Stimulated activated CD4-positive, alpha-beta T cell treated with anti-CD3 and anti-CD28 coated beads, Interleukin-15, amount 100 ng/mL, for 48 hours (primary cell): ENCODE measurements at places on chromosomes 6 and 20.

- no peak for DNase-seq
These were observed 9.3 kb downstream of the TRAPPC3L start for GRCh38 chr6:116536216-116536621.

DNA sequence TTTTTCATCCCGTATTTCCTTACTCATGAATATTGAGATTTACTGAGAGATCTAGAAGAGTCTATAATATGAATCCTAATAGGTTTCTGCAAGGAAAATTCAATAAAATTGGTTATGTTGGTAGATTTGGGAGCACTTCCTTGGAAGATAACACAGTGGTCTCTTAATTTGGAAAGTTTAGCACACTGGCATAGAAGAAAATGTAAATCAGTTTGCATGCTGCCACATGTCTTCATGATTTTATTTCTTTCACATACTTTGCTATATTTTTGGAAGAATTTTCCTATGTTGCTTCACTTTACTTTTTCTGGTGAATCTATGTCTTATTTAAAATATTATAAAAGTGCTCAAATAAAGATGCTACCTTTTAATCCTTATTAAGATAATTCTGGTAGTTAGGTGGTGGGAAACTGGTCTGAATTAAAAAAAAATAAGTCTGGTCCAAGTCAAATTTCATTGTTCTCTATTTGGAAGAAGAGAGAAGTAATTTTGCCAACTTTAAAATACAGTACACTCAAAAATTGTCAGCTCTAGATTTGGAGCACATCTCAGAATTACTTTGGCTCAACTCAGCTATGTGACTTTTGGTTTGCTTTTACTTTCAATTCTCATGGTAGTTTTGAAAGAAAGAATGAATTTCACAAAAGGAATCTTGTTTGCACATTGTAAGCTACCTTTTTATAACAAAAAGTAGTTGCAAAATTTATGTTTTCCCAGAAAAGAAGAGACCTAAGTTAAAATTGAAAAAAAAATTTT lies 197.3 kb downstream of the CENPW start:
- no peak for DNase-seq

DNA sequence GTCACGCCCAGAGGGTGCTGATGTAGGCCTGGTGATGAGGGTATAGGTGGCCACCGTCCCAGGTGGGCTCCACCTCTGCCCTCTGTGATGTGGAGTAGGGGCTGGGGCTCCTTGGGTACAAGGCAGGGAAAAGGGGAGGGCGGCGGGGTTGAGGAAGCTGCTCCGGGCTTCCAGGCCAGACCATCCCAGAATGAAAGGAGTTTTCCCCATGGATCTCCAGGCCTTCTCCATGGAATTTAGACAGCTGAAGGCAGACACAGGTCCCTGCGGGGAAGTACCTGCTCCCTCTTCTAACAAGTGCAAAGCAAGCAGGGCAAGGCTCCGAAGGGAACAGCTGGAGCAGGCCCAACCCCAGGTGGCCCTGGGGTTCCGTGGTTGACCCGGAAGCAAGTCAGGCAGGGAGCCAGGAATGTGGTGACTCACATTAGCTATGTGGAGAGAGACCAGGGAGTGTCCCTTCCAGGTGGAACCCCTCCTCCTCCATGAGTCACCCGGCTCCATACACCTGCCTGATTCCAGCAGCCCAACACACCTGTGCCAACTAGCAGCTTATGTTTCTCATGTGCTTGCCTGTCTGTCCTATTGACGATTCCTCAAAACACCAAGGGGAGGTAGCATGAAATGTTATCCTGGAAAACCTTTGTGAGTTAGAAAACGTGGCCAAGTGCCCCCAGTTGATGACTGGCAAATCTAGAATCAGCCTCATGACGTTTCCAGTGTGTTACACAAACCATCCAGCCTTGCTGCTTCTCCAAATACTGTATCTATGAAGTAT lies 59.7 kb upstream of the SNX9 start:
- no peak for DNase-seq

GRCh38 chr6:73285674-73286283 lies 22.8 kb upstream of the KHDC1 start:
- no peak for DNase-seq

DNA sequence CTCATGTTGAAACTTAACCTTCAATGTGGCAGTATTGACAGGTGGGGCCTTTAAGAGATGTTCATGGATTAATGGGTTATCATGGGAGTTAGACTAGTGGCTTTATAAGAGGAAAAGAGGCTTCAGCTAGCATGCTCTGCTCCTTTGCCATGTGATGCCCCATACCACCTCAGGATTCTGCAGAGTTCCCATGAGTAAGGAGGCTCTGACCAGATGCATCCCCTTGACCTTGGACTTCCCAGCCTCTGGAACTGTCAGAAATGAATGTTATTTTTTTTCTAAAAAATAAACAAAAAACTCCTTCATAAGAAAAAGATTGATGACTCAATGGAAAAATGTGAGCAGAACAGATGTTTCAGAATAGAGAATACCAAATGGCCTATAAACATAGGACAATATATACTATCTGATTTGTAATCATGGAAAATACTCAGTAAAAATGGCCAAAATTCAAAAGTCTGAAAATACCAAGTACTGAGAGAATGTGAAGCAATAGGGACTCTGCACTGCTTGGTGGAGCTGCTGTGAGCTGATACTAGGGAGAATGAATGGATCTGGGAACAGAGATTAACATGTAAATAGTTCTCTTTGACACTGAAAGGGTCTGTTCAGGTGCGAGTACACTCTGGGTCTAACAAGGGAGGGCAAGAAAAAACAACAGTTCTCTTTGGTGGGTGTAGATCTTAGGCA lies 7.4 kb upstream of the TRIM39 start:
- no peak for DNase-seq

DNA sequence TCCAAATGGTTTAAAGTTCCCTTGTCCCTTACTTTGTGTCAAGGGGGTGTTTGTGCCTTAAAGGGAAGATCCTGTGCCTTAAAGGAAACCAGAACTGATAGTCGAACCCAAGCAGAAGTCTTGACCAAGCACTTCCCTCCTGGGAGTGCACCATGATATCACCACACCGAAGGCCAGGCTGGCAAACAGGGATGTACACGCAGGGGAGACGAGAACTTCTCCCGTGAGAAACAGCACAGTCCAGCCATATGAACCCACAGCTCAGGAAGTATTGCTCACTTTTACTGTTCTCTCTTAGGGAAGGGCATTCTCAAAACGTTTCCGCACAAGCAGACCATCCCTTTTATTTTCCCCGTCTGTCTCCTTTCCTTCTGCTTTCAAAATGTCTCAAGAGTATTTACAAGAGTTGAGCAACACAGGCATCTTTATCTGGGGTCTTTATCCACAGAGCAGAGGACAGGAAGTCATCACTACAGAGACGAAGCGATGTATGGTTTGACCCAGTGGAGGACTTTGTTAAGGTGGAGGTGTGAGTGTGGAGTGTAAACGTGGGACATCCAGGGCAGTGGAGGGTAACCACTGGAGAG lies 12.8 kb upstream of the SERPINB1 start:
- DNase-seq = no peak

GRCh38 chr6:40037271-40037670 lies 103.0 kb upstream of the MOCS1 start:
- no peak for DNase-seq

- DNase-seq = no peak
These were observed 835 bp downstream of the PRR18 start for GRCh38 chr6:166307082-166308032.

GRCh38 chr6:6105472-6106036 lies 98.8 kb upstream of the NRN1 start:
- no peak for DNase-seq

DNA sequence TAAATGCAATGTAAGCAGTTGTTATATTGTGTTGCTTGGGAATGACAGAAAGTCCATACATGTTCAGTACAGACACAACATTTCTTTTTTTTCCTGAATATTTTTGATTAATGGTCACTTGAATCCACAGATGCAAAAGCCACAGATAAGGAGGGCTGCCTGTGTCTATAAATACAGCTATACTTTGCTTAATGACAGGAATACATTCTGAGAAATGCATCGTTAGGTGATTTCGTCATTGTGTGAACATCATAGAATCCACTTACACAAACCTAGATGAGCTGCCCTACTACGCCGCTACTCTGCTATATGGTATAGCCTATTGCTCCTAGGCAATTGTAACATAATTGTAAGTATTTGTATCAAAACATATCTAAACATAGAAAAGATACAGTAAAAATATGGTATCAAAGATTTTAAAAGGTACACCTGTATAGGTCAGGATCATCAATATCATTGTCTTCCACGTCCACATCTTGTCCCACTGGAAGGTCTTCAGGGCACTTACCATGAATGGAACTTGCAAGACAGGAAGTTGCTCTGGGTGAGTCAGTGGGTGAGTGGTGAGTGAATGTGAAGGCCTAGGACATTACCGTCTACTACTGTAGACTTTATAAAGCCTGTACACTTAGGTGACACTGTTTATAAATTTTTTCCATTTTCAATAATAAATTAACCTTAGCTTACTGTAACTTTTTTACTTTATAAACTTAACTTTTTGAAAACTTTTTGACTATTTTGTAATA lies 27.9 kb upstream of the POPDC3 start:
- no peak for DNase-seq

GRCh38 chr6:1524040-1524480 lies 85.7 kb upstream of the FOXC1 start:
- DNase-seq = peak; percentile 69

GRCh38 chr6:163339466-163339865 lies 75.1 kb upstream of the QKI start:
- no peak for DNase-seq

GRCh38 chr20:46057856-46058598 lies 29.0 kb downstream of the SLC12A5 start:
- no peak for DNase-seq

GRCh38 chr6:11328613-11329247 lies 96.3 kb upstream of the NEDD9 start:
- no peak for DNase-seq

DNA sequence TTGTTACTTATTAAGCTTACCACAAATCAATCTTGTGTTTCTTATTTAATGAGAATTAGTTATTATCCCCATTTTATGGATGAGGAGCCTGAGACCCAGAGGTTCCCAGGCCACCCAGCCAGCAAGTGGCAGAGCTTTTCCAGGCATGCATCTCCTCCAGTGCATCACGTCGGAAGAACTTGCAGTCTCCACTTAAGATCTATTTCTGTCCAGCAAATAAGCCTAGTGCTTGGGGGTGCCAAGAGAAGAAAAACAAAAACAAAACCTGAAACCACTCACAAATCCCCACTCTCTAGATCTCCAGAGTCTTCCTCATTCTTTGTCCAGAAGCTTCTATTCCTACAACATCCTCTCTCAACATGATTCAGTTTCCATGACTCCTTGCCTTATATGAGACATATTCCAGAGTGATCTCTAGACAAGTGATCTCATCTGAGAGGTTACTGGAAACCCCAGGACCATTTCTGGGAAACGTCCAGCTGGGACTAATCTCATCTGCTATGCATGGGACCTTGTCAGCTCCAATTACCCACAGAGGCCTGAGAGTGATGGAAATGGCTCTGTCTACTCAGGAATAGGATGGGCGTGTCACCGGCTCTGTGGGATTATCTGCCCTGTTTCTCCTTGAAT lies 4.1 kb downstream of the GUCA1B start:
- no peak for DNase-seq

DNA sequence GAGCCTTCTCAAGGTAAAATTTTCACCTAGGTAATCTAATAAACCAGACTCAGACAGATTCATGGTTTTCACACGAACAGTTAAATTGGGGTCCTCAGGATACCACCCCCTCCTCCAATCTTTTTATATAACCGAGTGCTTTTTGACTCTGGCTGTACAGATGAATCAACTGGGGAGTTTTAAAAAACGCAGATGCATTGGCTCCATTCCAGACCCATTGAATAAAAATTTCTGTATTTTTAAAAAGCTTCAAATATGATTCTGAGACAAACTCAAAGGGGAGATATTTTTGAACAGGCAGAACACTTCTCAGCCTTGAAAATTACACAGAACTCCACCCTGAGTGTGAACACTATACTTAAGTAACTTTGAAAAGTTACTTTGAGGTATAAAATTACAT lies 7.2 kb downstream of the UTRN start:
- no peak for DNase-seq

DNA sequence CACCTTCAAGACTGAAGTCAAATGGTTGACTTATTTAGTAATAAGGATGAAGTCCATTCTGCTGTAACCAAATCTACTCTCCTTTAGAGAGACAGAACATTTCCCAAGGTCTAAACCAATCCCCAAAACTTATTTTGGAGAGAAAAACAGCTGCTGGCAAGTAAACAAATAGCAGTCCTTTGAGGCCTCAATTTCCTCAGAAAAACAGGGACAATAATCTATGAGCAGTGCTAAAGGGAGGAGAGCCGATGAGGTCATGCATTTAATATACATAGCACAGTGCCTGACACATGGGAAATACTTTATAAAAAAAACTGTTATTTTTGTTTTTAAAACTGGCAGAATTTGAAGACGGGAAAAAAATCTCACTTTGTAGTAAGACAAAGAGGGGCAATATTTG lies 526.0 kb downstream of the EPM2A start:
- no peak for DNase-seq

DNA sequence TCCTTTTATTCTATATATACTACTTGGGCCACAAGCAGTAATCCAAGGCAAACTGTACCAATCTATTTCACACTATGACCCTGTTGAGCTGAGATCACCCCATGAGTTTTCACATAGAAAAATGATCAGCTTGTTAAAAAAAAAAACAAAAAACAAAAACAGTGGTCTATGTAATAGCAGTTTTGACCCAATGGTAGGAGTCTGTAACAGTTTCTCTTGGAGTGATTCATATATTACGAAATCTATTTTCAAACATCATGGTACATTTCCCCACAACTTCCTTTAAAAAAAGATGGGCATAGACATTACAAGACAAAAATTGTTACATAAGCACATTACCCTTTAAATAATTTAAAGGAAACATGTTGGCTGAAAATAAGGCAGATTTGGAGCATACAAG lies 78.1 kb downstream of the PRSS35 start:
- DNase-seq = no peak

DNA sequence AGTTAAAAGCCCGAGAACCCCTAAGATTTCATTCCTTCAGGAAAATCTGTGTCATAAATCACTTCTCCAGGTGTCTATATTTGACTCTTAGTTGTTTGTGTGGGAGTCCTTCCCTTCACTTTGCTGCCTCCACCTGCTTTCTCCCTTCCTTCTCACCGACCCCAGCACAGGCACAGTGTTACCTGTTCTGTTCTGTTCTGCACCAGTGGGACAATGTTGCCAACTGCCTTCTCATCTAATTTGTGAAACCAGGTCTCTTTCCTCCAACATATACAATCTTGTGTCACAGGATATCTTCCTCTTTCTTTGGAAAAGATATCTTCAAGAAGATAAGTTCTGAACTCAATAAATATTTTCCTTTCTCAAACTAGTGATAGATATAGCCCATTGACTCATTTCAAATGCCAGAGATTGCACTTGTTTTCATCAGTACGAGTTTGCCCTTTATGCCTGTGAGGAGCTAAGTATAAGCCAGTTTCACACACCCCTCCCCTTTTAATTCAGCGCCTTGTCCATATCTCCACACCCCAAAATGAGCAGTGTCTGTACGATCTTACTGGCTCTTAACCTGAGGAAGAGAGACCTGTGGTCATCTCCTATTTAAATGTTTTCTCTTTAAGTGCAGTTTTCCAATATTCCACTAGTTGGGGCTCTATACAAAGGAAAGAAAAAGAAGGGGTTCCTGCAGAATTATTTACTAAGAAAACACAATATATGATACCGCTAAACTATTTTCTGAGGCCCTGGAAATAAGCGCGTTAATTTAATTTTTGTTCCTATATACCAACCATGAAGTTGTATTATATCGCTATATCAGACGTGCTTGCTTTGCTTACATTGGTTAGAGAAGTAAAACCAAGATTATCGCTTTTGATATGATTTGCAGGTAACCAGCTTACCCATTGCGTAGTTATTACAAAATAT lies 81.6 kb upstream of the PREP start:
- no peak for DNase-seq
